Naive thymus-derived CD4-positive, alpha-beta T cell (primary cell): ENCODE measurements at places on chromosomes 16 and 17. TPM values are rescaled to one million over a fixed set of nuclear protein-coding genes. Genes with fewer than 3 reads are reported as not detected.

Gene FADS6
- not detected for total RNA-seq

Gene GPR179
- total RNA-seq: 0.35 TPM

DNA sequence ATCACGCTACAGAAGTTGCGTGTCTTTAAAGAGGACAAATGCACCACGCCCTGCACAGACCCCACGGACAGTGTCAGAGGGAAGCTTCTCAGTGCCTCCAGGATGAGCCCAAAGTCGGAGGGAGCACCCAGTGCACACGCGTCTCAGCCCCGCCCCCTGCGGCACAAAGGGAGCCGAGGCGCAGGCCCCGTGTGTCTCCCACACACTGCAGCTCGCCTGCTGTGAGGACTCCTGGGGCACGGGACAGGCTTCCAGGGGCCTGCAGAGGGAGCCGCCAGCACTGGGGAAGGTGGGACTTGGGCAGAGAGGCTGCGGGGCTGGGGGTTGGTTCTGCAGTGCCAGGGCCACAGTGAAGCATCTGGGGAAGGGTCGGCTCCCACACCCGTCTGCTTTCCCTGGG lies 77.4 kb downstream of the LMF1 start:
- no peak for DNase-seq

Gene SENP3
- total RNA-seq: 40.8 TPM

GRCh38 chr17:67139289-67139688 lies 94.9 kb downstream of the CACNG1 start:
- DNase-seq: no peak

Gene DHRS11
- 1.6 TPM for total RNA-seq
